Pancreas (tissue), 10 donors: ENCODE measurements at places on chromosomes 3 and 15. TPM values are rescaled to one million over a fixed set of nuclear protein-coding genes. Genes with fewer than 3 reads are reported as not detected.
A peak's percentile ranks its signal among the peaks of the same experiment; 100 is the strongest.

DNA sequence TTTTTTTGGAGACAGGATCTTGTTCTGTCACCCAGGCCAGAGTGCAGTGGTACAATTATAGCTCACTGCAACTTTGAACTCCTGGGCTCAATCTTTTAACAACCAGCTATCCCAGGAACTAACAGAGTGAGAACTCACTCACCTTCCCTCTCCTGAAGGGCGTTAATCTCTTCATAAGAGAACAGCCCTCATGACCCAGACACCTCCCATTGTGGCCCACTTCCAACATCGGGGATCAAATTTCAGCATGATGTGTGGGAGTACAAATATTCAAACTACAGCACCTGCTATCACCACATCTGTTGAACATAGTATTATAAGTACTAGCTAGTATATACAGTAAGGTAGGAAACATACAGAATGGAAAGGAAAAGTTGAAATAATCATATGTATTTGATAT, 132.5 kb downstream of the DOCK3 start:
- DNase-seq: peak; percentile 69

- DNase-seq: no peak
Measured at GRCh38 chr3:57900786-57901185, 107.4 kb upstream of the FLNB start.

GRCh38 chr3:194957743-194958240, 272.1 kb downstream of the FAM43A start:
- DNase-seq: no peak

DNA sequence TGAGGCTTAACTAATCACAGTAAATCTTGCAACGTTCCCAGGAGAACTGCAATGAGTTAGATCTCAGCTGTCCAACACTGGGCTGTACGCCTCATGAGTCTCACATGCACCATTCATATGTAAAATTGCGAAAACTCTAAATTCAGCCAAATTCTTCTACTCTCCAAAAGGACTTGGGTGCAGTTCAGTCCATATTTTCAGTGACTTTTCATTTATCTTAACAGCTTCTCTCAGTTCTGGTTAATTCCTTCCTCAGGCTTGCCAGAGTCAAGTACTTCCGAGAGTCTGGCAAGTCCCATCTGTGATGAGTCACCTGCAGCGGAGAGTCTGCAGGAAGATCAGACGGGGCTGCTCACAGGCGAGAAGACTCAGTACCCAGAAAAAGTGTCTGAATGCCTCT, 11.5 kb downstream of the CCDC80 start:
- no peak for DNase-seq

DNA sequence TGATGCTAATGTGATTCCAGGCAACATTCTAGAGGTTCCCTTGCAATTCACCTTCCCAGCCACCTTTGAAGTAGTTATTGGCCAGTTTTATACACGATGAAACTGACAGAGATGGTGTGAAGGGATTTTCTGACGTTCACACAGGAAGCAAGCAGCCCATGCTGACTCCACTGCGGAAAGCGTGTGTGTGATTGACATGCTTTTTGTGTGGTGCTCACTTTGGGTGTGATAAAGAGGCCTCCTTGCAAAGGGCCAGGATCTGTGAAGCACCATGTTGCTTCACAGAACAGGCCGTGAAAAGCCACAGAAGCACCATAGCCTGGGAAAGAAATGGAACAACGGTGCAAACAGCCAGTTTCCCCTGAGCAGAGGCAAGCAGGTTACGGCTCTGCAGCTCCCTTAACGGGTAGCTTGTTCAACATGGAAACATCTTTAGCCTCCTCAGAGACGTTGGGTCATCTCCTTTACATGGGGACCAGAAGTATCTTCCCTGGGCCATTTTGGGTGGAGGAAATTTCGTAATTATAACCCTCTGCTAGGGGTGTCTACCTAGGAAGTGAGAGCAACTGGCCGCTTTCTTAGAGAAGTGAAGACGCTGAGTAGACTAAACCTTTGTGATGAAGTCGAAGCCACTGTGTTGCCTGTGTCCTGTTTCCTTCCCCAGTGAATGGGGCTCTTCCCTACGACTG, 108.5 kb downstream of the APBA2 start:
- DNase-seq: no peak

GRCh38 chr15:53982071-53982680, 3.9 kb downstream of the UNC13C start:
- no peak for DNase-seq

CYB561D2 gene
- polyA plus RNA-seq: 30.4 TPM
